ENCODE measurements at places on chromosomes 2 and 18.

DNA sequence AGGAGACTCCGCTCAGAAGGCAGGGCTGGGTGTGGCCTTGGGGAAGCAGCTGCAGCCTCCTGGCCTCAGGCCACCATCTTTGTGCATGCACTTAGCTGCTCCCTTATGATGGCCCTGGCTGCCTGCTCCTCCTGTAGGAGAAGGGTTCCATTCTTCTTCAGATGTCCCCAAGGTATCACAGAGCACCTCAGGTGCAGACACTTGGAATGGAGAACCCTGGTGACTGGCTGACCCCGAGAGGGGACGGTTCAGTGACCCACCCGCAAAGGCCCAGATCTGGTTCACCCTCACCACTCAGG lies 9.6 kb downstream of the GPAT2 start:
- no peak for DNase-seq

- DNase-seq: no peak
Measured at GRCh38 chr2:173866874-173867618, 98.1 kb downstream of the SP3 start.

DNA sequence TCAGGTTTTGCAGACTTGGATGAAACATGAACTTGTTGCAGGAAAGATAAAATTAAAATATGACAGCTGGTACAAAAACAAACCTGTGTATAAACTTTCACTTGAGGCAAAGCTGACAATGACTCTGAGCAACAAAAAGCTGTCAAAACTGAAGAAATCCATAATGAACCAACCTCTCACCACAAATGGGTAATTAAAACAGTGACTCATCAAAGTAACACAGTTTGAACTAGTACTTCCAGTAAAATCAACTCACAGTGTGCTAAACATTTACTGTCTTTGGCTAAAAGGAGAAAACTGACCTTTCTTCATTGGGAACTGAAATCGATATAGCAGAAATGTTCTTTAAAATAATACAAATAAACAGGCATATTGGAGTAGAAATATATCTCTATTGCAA lies 209.7 kb downstream of the WDPCP start:
- DNase-seq: no peak

GRCh38 chr2:98568161-98568956 lies 40.0 kb downstream of the COA5 start:
- no peak for DNase-seq

- peak; percentile 72 for DNase-seq
Measured at GRCh38 chr2:200901459-200902072, 12.4 kb downstream of the NIF3L1 start.

DNA sequence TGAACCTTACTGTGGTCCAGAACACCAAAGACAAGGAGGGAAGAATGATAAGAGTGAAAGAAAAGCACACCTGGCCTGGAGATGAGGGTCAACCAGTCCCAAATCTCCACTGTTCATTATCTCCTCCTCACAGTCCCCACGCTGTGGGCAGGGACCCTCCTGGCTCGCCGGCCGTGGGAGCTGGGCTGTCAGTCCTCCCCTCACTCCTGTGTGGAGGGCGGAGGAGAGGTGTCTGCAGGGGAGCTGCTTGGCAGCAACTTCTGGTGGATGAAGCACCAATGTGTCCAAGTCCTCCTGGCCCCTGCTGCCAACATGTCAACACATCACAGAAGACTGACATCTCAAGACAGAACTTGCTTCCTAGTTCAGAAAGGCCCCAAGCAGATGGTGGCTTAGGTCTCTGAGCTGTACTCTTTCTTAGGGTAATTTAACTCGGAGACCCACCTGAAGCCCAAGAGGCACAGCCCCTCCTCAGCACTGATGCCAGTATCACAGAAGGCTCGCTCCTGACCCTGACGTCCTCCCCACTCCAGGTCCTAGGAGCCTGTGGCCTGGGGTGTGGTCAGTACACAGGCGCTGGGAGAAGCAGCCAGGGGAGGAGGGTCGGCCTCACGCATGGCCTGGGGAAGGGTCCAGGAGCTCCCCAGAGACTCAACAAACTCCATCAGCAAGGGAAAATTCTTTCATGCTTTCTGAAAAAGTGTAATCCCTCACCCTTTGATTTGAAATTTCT lies 54.5 kb downstream of the PARD6G start:
- no peak for DNase-seq

DNA sequence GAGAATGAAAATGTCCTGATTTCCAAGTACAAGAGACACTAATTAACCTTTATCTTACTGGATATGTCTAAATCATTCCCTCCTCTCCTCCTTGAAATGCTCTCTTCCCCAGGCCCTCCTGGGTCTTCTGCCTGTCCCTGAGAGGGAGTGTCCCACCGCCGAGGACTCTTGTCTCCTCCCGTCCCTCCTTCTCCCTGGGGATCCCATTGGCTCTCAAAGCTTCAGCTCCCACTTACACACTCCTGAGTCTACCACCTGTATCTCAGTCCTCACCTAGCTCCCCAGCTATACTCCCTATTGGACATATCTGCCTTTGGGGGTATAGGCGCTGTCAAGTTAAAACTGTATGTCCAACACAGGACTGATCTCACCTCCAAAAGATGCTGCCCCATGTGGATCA lies 116.1 kb downstream of the TMEM163 start:
- no peak for DNase-seq

- DNase-seq: no peak
Measured at GRCh38 chr2:197993830-197994229, 189.4 kb downstream of the PLCL1 start.

DNA sequence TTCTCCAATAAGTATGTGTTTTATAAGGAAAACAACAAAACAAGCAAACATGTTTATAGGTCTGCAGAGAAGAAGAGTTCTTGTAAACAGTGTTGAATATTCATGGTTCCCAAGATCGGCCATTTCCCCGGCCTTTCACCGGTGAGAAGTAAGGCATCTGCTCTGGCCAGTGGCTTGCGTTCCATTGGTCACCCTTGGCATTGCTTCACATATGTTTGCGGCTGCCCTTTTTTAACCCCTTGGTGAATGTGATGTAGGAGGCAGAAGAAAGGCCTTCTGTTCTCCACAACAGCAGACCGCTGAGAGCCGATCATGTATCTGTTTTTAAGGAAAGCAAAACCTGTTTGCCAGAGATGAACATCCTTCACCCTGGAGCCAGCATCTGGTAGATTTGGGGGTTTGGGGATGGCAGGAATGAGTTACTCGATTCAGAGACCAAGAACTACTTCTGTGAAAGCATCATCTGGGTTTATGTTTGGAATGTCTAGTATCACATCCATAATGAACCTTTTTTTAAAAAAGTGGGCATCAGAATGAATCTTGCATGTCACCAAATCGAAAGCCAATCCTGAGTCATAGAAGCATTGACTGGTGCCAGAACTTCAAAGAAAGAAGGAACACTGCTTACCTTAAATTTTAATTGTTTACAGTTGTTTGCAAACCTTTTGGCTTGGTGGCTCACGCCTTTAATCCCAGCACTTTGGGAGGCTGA lies 112.3 kb downstream of the AGAP1 start:
- no peak for DNase-seq

DNA sequence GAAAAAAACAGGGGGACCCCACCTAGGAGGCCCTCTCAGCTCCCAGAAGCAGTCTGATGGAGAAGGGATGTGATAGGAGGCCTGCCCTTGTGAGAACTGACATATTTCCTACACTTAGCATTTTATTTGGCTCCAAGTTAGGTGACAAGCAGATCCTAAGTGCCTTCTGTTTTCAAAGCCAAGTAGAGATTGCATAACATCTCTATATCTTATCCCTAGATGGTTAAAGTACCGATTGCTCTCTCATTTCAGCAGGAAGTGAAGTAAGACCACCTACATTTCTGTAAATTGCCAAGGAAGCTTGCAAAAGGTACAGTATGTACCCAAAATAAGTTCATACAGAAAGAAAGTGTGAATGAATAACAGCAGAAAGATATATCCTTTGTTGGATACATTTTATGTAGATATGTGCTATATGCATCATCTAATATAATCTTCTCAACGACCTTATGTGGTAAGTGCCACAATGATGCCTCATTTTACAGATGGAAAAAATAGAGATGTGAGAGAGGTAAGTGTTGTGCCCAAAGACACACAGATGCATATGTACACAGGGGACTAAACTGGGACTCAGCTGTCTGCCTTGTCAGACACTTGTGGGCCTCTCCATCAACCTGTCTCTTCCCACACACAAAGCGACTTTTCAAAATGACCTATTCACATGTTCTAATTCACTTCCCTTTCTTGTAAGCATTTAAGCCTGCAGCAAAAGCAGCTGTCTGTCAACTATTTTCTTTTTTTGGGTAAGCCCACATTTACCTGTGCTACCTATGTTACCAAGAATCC lies 38.9 kb downstream of the DHRS9 start:
- DNase-seq: no peak

GRCh38 chr18:37805773-37806404 lies 240.3 kb upstream of the CELF4 start:
- no peak for DNase-seq

DNA sequence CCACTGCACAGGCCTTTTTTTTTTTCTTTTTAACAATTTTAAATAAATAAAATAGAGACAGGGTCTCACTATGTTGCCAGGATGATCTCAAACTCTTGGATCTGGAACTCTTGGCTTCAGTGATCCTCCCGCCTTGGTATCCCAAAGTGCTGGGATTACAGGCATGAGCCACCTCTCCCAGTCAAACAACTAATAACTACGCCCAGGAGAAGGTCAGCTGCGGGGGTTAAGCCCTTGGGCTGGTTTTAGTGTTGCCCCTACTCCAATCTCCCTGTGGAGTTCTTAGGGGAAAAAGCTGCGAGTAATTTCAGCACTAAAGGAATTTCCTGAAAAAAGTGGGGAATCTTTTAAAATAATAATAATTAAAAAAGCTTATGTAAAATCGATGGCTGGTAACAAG lies 96.4 kb upstream of the XPO1 start:
- DNase-seq: no peak

- no peak for DNase-seq
Measured at GRCh38 chr18:43571078-43571689, 293.9 kb upstream of the SYT4 start.

DNA sequence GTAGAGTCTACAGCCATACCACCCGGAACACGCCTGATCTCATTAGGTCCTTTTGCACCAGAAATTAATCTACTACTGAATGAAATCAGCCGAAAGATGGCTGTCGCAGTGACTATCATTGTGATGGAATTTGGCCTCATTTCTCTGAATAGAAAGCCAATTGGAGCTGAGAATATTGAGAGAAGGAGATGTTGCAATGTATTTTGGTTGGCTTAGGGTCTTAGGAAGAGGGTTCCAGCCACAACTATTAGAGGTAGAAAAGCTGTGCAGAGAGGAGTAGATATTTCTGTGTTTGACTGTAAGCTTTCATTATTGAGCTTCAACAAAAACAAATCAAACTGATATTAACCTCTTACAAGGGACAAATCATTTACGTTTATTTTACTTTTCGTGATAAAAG lies 98.1 kb downstream of the THSD7B start:
- DNase-seq: no peak

- DNase-seq: no peak
Measured at GRCh38 chr2:114550895-114551793, 108.7 kb downstream of the DPP10 start.

- DNase-seq: no peak
Measured at GRCh38 chr18:29160170-29160569, 983.2 kb upstream of the CDH2 start.

- no peak for DNase-seq
Measured at GRCh38 chr2:241615522-241616052, 21.4 kb downstream of the THAP4 start.

DNA sequence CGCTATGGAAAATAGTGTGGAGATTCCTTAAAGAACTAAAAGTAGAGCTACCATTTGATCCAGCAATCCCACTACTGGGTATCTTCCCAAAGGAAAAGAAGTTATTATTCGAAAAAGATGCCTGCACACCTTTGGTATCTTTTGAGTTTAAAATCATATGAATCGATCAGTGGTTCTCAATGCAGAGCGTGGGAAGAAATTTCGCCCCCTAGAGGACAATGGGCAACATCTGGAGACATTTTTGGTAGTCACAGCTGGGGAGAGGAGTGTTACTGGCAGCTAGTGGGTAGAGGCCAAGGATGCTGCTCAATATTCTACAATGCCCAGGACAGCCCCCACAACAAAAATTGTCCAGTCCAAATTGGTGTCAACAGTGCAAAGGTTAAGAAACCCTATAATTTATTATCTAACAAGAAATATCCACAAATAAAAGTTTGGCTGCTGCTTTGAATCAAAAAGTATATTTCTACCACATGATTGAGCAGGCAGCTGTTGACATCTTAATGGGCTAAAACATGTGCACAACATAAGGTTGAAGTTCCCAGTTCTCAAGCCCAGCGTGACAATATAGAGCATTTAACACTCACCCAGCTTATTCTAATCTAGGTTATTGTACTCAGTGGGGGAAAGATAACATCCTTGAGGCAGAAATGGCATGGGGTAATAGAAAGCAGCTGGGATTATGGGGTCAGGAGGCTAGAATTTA lies 425.7 kb downstream of the LRATD1 start:
- no peak for DNase-seq

GRCh38 chr2:134782107-134782506 lies 56.3 kb upstream of the ACMSD start:
- no peak for DNase-seq

- DNase-seq: no peak
Measured at GRCh38 chr2:48364100-48364499, 165.9 kb upstream of the STON1 start.

GRCh38 chr2:72822794-72823193 lies 3.0 kb downstream of the EXOC6B start:
- DNase-seq: no peak

DNA sequence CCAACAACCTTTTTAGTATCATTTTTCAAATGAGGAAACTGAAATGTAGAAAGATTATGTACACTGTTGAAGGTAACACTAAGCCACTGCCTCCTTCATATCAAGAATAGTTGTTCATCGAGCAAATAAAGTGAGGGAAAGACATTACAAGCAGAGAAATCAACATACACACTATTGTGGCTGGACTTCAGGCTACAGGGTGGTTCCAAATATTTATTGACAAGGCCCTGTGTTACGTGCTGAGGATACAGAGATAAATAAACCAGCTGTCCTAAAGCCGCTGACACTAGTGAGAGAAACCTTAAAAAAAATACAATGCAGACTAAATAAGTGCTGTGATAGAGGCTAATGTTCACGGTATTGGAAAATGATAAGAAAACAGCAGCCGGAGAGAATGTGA lies 1.9 kb upstream of the LNPK start:
- DNase-seq: no peak

GRCh38 chr18:57891707-57892391 lies 88.7 kb upstream of the ATP8B1 start:
- DNase-seq: no peak

GRCh38 chr2:42914314-42914713 lies 121.9 kb upstream of the HAAO start:
- DNase-seq: no peak

DNA sequence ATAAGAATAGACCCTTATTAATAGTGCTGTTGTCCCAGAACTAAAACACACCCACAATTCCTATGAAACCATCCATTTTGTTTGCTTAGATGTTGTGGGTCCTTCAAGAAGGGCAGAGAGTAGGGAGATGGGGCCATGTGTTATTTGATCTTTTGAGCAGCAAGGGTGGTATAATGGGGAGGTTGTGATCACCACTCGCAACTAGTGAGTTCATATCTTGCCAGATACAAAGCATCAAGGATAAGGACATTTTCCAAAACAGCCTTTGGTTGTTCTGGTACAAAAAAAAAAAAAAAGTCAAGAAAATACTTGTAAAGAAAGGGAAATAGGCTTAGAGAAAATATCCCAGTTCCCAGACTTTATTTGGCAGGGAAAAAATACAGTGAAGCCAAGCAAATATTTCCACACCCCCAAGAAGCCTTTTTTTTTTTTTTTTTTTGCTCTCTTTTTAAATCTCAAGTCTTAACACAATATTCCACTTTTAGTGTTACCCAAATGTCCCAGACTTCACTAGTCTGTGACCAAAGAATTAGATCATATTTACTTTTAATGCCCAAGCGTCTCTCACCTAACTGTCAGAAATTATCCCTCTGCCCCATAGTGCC lies 54.1 kb downstream of the ANTXR1 start:
- no peak for DNase-seq

Data from immature natural killer cell (primary cell).